ENCODE measurements at places on chromosomes 16 and 17.

DNA sequence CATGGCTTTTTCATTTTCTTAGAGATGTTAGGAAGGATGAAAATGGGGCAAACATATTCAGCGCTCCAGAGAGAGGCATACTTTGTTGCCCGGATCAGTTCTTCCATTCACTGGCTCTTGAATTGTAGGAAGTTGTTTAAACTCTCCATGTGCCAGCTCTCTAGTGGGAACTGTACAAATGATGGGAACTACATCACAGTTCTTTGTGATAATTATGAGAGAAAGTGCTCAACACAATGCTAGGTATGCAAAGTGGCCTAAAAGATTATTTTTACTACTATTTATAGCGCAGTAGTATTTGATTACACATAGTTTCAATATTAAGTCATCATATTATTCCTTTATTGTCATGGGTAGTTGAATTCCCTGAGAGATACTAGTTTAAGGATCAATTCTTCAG, 268.5 kb downstream of the RBFOX1 start:
- H3K4me1 ChIP-seq, result no peaks in the 10 kb centered on the region
- ATAC-seq, result no peak
- H3K27me3 ChIP-seq, result no peaks in the 10 kb centered on the region
- H3K36me3 ChIP-seq, result no peaks in the 10 kb centered on the region

DNA sequence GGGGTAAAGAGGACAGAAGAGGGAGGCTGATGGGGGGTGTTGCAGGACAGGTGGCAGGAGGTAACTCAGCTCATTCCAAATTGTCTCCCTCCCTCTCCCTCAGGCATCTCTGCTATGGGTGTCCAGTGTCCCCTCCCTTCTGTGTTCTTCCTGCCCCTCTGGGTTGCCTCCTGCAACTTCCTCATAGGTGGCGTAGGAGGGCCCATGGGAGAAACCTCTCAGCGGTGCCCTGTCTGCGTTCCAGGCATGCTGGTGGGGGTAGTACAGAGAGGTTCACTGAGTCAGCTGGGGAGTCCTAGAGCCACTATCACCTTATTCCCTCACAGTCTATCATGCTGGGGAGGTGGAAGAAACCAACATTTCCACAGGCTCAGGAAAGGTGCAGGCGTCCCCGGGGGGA, 14.7 kb upstream of the ODF4 start:
- H3K27ac ChIP-seq, result no peak overlapping the region
- H3K4me3 ChIP-seq, result no peak overlapping the region
- no peaks in the 10 kb centered on the region for H3K36me3 ChIP-seq

- H3K4me1 ChIP-seq, result no peaks in the 10 kb centered on the region
- H3K36me3 ChIP-seq, result no peaks in the 10 kb centered on the region
- no peak overlapping the region for H3K4me3 ChIP-seq
- no peak for ATAC-seq
- no peak overlapping the region for H3K27ac ChIP-seq
- H3K27me3 ChIP-seq, result peaks cover 34% of the 10 kb centered on the region
Measured at GRCh38 chr16:75810342-75810741, 84.1 kb upstream of the CPHXL start.

- H3K27me3 ChIP-seq, result peaks cover 7% of the 10 kb centered on the region
- no peak overlapping the region for H3K4me3 ChIP-seq
- H3K36me3 ChIP-seq, result no peaks in the 10 kb centered on the region
- no peak for ATAC-seq
- no peaks in the 10 kb centered on the region for H3K4me1 ChIP-seq
Measured at GRCh38 chr17:82355770-82356427, 3.1 kb upstream of the TEX19 start.

GRCh38 chr17:10035885-10036284, 130.8 kb upstream of the RCVRN start:
- H3K4me1 ChIP-seq, result no peaks in the 10 kb centered on the region
- no peaks in the 10 kb centered on the region for H3K36me3 ChIP-seq
- peaks cover 8% of the 10 kb centered on the region for H3K27me3 ChIP-seq
- no peak for ATAC-seq
- no peak overlapping the region for H3K4me3 ChIP-seq

GRCh38 chr17:47982091-47982617, 11.2 kb downstream of the CDK5RAP3 start:
- H3K4me1 ChIP-seq, result no peaks in the 10 kb centered on the region
- peaks cover 72% of the 10 kb centered on the region for H3K36me3 ChIP-seq
- H3K4me3 ChIP-seq, result no peak overlapping the region
- H3K27ac ChIP-seq, result no peak overlapping the region
- no peaks in the 10 kb centered on the region for H3K27me3 ChIP-seq
- no peak for ATAC-seq

- H3K4me1 ChIP-seq, result no peaks in the 10 kb centered on the region
- H3K4me3 ChIP-seq, result no peak overlapping the region
- H3K27me3 ChIP-seq, result no peaks in the 10 kb centered on the region
- no peak overlapping the region for H3K27ac ChIP-seq
- no peak for ATAC-seq
Measured at GRCh38 chr17:44176671-44177501, 6.4 kb downstream of the ASB16 start.

GRCh38 chr17:57586742-57587141, 158.4 kb downstream of the CCDC182 start:
- no peak overlapping the region for H3K4me3 ChIP-seq
- no peak for ATAC-seq
- peak overlapping the region; percentile 84 for H3K27ac ChIP-seq
- H3K36me3 ChIP-seq, result no peaks in the 10 kb centered on the region
- H3K4me1 ChIP-seq, result peaks cover 3% of the 10 kb centered on the region
- no peaks in the 10 kb centered on the region for H3K27me3 ChIP-seq

DNA sequence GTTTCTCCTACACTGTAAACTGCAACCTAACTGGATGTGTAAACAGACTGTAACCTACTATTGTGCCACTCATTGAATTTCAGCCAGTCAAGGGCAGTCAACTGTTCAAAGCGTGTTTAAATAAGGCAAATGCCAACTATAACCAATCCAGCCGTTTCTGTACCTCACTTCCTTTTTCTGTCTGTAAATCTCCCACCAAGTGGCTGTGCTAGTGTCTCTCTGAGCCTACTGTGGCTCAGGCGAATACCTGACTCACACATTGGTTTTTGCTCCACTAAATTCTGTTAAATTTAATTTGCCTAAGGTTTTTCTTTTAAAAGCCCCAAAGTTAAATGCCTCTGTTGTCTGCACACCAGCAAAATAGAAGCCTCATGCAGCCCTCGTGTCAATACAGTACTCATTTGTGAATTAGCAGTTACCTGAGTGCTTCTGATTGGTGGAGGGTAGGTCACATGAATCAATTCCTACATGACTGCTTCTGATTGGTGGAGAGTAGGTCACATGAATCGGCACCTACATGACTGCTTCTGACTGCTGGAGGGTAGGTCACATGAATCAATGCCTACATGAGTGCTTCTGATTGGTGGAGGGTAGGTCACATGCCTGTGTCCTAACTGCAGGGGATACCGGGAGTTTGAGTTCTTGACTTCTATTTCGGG, 31.1 kb upstream of the CCR7 start:
- peak; percentile 42 for ATAC-seq
- peaks cover 18% of the 10 kb centered on the region for H3K36me3 ChIP-seq
- H3K27me3 ChIP-seq, result no peaks in the 10 kb centered on the region
- H3K4me1 ChIP-seq, result peaks cover 49% of the 10 kb centered on the region
- H3K4me3 ChIP-seq, result peak overlapping the region; percentile 74

DNA sequence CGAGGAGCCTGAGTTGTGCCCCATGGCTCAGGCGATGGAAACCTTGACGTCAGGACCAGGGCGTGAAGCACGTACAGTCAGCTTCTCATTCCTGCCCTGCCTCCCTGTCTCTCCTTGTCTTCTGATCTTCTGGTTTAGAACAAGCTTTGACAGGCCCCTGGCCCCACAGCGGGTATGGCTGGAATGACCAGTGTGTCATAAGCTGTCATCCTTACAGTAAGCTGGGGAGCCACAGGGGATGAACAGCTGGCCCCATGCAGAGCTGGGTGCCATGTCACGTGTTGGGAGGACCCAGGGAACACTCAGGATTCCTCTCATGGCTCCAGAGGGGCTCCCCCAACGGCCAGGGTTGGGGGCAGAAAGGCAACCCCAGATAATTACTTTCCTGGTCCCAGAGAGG, 157.6 kb upstream of the PLCG2 start:
- peaks cover 5% of the 10 kb centered on the region for H3K4me1 ChIP-seq
- peak overlapping the region; percentile 59 for H3K27ac ChIP-seq
- no peak for ATAC-seq

DNA sequence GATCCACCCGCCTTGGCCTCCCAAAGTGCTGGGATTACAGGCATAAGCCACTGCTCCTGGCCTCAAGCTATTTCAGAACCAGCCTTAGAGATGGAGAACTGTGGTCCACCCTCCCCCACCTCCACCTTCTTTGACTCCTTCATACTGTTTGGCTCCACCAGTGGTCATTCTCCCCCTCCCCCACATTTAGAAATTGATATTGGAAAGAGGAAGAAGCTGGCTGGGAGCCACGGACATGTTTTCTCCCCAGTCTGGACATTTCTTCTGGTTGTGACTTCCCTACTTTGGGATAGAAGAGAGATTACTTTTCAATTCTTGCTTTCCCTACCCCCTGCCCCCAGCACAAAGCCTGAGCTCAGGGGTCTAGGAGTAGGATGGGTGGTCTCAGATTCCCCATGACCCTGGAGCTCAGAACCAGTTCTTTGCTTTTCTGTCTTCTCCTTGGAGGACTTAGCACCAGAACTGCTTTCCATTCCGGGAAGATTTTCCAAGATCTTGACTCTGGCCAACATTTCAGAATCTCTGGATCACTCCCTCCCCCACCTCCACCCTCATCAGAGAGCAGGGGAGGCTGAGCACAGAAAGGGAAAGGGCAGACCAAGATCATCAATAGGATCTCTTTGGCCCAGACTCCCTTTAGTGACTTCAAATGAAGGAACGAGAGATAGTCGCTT, 16.3 kb downstream of the CAVIN1 start:
- peaks cover 5% of the 10 kb centered on the region for H3K4me1 ChIP-seq
- no peak overlapping the region for H3K4me3 ChIP-seq
- no peaks in the 10 kb centered on the region for H3K27me3 ChIP-seq
- no peaks in the 10 kb centered on the region for H3K36me3 ChIP-seq

DNA sequence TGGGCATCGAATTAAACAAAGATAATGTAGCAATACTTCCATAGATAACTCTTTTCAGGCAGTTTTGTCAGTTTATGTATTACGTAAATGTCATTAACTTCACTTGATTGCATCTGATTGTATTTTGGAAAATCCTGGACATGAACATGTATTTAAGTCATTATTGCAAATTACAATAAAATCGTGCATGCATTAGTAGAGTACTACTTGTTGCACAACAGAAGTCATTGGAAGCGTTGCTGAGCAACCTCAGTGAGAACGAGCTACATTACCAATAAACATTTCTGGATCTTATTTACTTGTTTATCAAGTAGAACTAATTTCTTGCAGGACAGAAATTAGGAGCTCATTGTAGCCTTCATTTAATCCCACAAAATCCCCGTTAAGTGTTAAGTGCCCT, 6.6 kb downstream of the UNK start:
- H3K27ac ChIP-seq, result no peak overlapping the region
- H3K4me1 ChIP-seq, result peaks cover 16% of the 10 kb centered on the region
- no peak overlapping the region for H3K4me3 ChIP-seq
- H3K36me3 ChIP-seq, result peaks cover 51% of the 10 kb centered on the region

DNA sequence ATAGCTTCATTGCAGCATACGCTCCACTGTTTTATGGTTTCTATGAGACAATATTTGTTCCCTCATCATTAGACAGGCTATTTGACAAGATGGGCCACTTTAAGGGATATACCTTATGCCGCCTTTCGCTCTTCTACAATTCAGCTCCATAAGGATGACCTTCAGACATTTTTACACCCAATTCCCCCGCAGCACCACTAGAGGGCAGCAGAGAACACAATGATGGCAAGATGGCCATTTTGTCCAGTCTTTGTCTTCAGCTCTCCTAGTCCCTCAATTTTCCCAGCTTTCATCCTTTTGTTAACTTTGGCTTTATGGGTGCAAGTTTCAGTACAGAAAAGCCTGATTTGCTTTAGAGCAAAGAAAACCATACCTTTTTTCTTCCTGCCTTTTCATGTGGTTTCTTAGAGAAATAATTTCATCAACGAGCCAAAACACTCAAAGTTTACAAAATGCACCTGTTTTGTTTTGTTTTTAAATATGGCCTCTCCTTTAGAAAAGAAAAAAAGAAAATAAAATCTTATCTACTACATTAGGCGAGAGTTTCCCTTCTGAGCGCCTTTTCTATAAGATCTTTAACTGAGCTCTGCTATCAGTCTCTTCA, 355.3 kb downstream of the TOX3 start:
- no peak for ATAC-seq
- H3K27me3 ChIP-seq, result no peaks in the 10 kb centered on the region
- no peak overlapping the region for H3K4me3 ChIP-seq

DNA sequence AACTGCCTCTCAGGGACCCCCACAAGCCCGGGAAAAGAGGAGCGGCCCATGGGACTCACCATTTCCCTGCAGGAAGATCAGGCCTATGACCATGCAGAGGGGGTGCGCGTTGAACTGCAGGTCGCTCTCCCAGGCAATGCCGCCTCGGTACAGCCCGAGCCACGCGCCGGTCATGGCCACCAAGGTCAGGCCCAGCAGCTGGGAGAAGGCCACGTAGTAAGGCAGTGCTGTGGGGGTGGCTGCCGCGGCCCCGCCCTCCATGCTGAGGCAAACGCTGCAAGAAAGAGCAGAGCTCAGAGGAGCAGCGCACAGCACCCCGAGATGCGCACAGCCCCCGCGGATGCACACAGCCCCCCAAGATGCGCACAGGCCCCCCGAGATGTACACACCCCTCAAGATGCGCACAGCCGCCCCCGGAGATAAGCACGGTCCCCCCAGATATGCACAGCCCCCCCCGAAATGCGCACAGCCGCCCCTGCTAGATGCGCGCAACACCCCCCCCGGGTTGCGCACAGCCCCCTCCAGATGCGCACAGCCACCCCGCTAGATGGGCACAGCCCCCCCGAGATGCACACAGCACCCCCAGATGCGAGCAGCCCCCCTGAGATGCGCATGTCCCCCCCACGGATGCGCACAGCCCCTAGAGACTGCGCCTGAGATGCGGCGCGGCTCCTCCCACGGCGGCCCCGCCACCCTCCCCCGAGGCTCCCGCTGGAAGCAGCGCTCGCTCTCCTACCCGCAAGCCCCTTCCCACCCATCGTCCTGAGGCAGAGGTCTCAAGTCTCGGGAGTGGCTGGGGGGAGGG, 8.6 kb downstream of the CYB561 start:
- H3K36me3 ChIP-seq, result peaks cover 7% of the 10 kb centered on the region
- no peak overlapping the region for H3K27ac ChIP-seq
- no peak for ATAC-seq

GRCh38 chr17:42535155-42536047, 640 bp upstream of the NAGLU start:
- no peaks in the 10 kb centered on the region for H3K27me3 ChIP-seq
- peaks cover 18% of the 10 kb centered on the region for H3K4me1 ChIP-seq
- H3K27ac ChIP-seq, result peak overlapping the region; percentile 86
